ENCODE measurements at places on chromosomes 3 and 15. TPM values are rescaled to one million over a fixed set of nuclear protein-coding genes. Genes with fewer than 3 reads are reported as not detected.

- no peak for DNase-seq
Measured at GRCh38 chr3:17302774-17303173, 418.0 kb downstream of the PLCL2 start.

DNA sequence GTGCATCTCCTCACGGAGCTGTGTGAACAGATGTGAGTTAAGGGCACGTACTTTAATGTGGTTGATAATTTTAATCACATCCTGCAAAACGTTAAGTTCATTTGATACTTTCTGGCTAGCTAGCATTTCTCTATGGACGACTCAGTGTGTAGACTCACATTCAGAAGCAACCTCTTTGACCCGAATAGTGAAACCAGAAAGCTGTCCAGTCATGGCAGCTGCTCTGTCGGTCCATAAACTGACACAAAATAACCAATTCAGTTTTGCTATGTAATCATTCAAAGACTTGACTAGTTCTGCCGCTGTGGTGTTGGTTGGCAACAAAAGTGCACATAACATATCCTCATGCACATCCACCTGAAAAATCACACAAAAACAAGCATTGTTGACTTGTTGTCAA, 3.7 kb upstream of the GFM1 start:
- DNase-seq: no peak

Gene TM6SF1
- 7.0 TPM for total RNA-seq

- no peak for DNase-seq
Measured at GRCh38 chr3:14889205-14889604, 58.2 kb upstream of the NR2C2 start.

Gene USP50
- not detected for total RNA-seq

GRCh38 chr3:140585828-140586227, 92.0 kb upstream of the TRIM42 start:
- no peak for DNase-seq

Gene DNAJC17
- 30.4 TPM for total RNA-seq

GRCh38 chr3:46127503-46127902, 80.6 kb downstream of the CCR1 start:
- no peak for DNase-seq

Gene CCR2
- total RNA-seq: 14.3 TPM

Gene CASR
- 1.5 TPM for total RNA-seq

Gene SPATA12
- not detected for total RNA-seq

Gene PLCH1
- total RNA-seq: 0.26 TPM

DNA sequence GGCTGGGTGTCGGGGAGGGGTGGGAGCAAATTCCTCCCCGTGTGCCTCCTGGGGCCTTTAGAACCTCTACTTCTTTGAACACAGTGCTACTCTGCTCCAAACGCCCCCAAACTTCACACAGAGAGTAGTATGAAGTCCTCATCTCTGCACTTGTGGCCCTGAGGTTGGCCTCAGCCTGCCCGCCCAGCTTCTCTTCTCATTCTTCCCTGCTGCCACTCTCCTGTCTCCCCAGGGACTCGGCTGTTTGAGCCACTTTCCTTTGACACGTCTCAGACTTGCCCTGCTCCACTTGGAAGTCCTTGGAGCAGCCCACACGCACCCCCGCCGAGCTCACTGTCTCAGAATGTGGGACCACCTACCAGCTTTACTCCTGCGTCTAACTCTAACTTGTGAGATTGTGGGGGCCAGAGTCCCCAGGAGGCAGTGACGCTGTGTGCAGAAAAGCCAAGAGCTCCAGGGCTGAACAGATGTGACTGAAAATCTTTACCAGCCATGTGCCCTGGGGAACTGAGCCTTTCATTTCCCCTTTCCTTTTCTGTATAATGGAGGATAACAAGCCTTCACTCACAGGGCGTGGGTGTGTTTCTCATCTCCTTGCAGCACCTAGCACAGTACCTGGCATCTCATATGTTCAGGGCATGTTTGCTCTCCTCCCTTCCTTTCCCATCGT, 233.6 kb upstream of the CTDSPL start:
- no peak for DNase-seq

- DNase-seq: peak; percentile 23
Measured at GRCh38 chr15:68353421-68354135, 76.0 kb downstream of the FEM1B start.

DNA sequence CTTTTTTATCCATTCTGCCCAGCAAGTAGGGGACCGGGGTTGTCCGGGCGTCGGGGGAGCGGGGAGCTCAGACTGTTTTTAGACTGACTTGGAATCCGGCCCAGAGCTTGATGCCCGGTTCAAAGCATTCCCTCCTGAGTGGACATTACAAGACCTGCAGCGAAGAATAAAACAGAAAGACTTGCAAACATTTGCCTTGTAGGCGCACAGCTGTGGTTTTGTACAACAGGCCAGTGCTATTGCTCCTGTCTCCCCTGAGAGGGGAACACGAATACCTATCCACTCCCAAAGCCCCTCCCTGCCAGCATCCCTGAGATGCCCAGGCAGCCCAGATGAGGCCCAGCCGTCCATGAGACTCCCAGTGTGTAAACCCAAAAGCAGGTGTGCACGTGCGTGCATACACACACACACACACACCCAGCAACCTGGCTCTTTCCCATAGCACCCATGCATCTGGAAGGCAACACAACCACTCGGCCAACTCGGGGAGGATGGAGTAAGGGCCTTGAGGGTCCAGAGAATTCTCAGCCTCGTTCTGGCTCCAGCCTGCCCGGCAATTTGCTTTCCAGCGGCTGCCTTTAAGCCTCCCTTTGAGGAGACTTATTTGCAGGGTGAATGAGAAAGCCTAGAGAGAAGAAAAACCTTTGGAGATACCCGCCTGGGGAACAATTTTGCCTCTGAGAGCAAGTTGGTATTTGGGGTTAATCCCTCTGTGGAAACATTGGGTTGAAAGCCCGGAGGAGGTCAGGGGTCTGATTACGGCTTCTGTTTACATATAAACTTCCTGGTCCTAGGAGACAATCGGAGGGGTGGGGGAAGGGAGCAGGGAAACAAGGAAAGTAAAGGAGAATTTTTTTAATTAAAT, 161.0 kb upstream of the HES1 start:
- no peak for DNase-seq

Gene EPHB3
- 0.77 TPM for total RNA-seq

DNA sequence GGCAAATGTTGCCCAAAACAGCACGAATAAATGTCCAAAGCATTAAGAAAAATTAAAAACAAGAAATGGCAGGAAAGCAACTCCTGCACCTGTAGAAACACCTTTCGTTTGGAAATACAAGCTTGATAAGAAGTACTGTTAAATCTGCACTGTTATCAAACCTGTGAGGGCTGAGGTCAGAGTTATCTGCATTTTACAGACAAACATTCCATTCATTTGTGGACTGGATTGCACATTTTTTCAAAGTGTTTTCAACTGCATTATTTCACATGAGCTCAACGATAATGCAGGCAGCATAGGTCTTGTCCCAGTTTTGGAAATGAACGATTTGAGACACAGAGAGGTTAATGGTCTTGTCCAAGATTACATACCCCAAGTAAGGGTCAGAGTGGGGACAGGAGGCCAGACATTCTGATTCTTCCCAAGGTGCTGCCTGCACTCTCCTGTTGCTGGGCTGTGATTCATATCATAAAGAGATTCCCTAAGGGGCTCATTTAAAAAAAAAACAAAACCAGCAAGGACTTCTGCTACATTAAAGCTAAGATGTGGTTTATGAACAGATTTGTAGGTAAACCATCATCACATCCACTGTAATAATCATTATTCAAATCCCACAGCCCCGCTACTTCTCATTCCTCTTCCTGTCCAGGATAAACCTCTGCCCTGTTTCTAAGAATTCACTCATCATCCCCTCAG, 13.0 kb downstream of the GUCA1C start:
- no peak for DNase-seq

Gene CGNL1
- 0.73 TPM for total RNA-seq

Gene ITIH1
- 0.65 TPM for total RNA-seq
